GM19239 (cell line): ENCODE measurements at places on chromosomes 12 and 14.
A peak's percentile ranks its signal among the peaks of the same experiment; 100 is the strongest.

DNA sequence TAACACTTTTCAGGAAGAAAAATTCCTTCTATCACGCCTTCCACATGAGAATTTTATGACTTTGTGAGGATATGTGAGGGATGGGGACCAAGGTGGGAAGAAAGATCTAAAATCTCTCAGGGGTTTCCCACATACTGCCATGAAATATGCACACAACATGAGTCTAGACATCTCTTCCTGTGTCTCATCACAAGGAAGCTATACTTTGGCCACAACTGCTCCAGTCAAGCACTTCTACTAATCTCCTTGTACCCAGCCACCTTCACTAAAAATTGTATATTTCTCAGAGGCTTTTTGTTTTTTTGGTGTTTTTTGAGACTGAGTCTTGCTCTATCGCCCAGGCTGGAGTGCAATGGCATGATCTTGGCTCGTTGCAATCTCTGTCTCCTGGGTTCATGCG lies 3.2 kb downstream of the OSBPL8 start:
- DNase-seq, result no peak

- DNase-seq, result no peak
Observed at GRCh38 chr14:100404419-100404818, 81.3 kb downstream of the SLC25A47 start.

DNA sequence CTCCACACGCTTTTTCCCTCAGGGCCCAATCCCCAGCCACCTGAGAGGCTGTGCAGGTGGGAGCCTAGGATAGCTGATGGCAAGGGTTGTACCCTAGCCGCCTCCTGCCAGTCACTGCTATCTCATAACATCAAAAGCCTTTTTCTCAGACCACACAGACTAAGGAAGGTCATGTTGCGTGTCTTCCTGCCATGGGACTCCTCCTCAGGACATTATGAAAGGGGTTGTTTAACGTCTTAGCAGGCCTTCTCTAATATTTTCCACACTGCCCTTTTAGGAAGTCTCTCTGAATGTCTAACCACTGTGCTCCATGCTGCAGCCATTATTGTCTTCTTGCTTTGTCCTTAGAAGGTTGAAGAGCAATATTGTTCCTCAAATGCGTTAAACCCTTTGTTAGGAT lies 7.6 kb upstream of the SMUG1 start:
- no peak for DNase-seq

- DNase-seq, result no peak
Observed at GRCh38 chr12:112747501-112747900, 44.0 kb upstream of the RPH3A start.

DNA sequence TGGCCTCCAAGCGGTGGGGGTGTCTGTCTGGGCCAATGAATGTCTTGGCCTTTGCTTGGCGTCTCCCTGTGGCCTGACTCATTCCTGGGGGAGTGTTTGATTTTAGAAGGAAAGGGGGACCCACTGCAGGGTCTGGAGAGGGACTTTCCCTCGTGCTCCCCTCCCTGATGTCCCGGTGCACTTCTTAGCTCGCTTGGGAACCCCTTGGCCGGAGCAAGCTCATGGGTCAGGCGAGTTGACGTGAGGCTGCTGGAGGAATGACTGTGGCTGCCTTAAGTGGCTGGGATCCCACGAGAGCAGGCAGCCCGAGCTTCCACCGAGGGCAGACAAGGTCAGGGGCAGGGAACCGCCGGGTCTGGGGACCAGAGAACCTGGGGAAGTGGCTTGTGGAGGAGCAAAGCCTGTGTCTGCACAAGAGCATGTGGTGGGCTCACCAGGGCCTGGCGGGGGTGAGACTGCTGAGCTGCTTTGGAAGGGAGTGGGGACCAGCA lies 218.4 kb upstream of the C14orf180 start:
- DNase-seq, result no peak

GRCh38 chr14:78992867-78993266 lies 822.7 kb downstream of the NRXN3 start:
- no peak for DNase-seq

DNA sequence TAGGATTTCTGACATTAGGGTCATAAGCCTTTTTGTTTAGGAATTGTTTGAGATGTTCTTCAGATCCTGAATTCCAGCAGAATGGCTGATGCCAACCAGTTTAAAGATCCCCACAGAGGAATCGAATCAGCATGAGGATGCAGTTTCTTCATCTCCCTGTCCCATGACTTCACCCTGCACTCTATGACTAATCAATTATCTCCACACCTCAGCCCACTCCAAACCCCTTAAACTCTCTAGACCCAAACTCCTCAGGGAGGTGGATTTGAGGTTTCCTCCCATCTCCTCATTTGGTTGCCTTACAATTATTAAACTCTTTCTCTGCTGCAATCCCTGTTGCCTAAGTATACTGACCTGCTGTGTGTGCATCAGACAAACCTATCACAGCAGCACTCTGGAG lies 86.5 kb upstream of the CRY1 start:
- DNase-seq, result no peak

- DNase-seq, result no peak
Observed at GRCh38 chr12:124766727-124767065, 97.0 kb downstream of the SCARB1 start.

GRCh38 chr12:130677957-130678558 lies 38.0 kb downstream of the RIMBP2 start:
- no peak for DNase-seq

- DNase-seq, result no peak
Observed at GRCh38 chr14:72738161-72738611, 155.7 kb downstream of the DPF3 start.

DNA sequence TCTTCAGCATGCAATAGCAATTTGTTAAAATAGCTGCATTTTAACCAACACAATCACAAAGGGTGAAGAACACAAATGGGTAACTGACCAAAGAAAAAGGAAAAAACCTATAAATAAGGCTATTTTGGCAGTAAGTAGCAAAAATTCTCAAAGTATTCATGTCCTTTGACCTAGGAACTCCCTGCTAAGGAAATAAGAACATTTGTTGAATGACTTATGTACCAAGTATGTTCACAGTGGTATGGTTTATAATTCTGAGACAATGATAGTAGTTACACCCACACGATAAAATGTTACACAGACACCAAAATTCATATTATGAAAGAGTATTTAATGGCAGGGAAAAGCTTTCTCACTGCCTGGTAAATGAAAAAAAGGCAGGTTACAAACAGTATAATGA lies 16.9 kb downstream of the CCDC88C start:
- no peak for DNase-seq

DNA sequence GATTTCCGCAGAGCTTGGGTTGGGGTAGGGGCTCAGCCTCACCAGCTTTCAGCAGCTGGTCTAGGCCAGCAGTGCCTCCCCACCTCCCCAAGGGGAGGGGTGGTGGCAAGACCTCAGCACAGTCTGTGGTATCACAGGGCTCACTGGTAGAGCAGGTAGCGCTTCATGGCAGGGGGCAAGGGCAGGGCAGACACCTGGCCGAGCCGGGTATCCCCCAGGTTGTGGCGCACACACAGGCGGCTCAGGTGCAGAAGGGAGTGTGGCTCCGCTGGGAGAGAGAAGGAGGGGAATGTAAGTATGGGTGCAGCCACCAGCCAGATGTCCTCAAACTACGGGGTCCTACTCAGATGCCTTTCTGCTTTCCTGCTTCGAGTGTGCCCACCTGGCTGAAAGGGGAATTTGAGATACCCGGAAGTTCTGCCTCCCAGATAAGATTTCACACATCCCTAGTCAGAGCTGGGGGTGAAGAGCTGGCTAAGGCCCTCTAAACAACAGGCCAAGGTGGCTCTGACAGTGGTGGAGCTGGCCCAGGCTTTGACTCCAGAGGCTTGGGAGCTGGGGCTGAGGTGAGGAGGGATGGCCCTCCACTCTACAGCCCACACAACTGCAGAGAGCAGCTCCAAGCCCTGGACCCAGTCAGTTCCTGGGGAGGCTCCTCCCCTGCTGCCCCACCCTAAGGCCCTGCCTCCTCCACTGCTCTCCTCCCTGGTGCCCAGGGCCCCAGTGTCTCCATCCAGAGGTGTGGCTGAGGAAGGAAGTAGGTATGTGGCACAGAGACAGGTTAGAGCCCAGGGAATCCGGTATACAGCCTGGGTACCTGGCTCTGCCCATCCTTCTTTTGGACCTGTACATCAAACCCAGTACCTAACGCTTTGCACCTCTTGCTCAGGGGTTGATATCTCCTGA lies 1.8 kb downstream of the SPSB2 start:
- DNase-seq, result no peak

- no peak for DNase-seq
Observed at GRCh38 chr12:15001733-15002382, 29.0 kb downstream of the PDE6H start.

DNA sequence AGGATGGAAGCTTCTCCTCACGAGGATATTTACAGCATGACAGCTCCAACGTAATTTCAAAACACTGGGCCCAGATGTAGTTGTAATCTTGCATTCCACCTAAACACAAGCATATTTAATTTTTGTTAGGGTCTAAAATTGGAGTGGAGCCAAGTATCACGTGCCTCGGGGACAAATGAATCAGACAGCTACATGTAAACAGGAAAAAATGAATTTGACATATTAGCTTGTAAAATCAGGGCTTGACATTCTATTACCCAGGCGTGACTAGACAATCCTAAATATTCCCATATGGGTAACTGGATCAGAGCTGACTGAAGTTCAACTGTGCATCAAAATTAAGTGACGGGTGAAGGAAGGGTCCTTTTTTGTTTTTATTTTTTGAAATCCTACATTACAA lies 59.0 kb downstream of the MDM2 start:
- no peak for DNase-seq

GRCh38 chr12:132559652-132560363 lies 50.6 kb downstream of the LRCOL1 start:
- peak; percentile 81 for DNase-seq

DNA sequence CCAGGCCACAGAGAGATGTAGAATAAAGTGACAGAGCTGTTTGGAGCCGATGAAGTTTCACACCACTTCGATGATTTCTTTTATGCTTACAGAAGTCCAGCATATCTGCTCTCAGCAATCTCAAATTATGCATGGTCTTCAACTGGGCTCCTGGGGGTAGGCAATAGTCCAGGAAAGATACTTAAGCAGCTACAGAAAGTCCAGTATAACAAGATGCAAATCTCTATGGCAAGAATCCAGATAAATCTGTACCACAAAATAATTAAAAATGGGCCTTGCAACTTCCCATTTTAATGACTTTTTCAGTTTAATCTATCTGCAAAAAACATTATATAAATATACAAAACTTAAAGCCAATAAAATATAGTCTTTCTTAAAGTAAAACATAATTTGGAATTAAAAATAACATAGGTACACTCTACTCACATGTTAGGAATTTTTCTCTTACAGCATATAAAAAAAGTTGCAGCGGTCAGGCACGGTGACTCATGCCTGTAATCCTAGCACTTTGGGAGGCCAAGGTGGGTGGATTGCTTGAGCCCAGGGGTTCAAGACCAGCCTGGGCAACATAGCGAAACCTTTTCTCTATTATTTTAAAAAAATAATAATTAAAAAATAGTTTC lies 20.5 kb upstream of the RAD51AP1 start:
- no peak for DNase-seq

GRCh38 chr14:99753225-99754140 lies 39.7 kb upstream of the EML1 start:
- DNase-seq, result no peak

DNA sequence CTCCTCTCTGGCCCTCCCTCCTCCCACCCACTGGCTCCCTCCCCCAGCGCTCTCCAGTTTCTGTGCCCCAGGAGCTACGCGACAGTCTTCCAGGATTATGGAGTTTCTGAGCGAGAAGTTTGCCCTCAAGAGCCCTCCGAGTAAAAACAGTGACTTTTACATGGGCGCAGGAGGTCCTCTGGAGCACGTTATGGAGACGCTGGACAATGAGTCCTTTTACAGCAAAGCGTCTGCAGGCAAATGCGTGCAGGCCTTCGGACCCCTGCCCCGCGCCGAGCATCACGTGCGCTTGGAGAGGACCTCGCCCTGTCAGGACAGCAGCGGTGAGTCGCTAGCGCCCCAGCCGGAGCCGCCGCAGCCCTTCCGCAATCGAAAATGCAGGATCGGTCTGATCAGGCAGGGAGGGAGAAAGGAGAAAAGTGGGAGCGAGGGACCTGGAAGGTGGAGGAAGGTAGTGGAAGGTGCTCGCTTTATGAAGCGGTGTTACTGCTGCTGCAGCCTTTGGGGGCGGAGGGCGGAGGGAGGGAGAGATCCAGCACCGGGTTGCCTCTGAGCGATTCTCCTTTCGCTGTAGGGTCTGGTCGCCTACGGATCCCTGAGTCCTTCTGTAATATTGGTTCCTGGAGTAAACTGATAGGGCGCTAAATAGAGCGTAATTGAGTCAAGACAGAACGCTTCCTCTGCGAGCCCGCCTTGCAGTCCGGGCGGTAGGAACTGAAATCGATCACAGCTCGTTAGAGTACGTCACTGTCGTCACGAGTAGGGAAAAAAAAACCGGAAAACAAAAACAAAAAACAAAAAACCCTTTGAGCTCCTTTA lies at the start of gene ALX1:
TSS of gene ALX1 (plus strand) at position 56 of the 819 bp plus-strand sequence. CDS start at position 98, 42 bp downstream.
- DNase-seq, result no peak

DNA sequence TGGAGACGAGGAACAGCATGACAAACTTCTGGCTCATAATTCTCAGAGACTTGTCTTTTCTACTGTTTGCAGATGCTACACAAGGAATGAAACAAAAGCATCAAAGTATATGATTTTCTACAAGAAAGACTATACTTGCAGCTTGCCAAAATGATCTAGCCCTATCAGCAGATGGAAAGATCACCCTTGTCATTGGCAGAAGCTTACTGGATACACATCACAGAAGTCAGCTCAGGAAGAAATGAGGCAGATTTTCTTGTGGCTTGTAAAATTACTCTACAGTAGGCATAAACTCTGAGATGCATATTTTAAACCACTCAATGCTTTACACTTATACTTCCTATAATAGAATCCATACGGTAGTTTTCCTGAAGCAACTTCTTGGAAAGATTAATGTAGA lies 20.6 kb downstream of the E2F7 start:
- no peak for DNase-seq

DNA sequence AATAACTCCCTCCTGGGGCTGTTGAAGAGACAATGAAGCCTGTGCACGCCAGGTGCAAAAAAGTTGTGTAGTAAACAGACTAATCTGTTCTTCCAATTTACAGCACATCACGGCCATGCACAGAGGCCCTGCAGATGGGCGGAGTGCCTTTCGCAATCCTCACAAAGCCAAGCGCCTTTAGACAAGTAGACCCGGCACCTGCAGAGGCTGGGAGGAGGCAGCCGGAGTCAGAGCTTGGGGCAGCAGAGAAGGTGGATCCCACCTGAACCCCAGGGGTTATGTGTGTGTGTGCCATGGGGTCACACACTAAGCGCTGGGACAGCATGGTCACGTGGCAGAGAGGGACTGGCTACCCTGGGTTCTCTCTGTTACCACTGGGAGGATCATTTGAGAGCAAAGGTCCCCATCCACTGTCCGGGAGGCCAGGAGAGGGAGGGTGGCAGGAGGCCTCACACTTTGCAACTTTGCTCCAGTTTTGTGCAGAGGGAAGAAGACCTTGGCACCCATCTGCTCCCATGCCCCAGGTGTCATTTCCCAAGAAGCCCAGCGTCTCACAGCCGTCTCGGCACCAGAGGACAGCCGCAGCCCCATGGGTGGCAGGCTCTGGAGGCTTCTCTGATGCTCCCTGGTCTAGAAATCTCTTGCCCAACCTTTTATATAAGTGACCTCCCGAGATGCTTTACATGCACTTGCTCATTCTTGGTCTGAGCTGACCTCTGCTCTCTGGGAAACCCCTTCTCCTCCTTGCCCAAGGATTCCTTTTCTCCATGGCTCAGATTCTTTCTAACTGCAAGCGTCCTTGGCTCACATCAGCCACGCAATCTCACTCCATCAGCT lies 80.0 kb upstream of the DICER1 start:
- DNase-seq, result no peak
